ENCODE measurements at places on chromosomes 6 and 20. TPM values are rescaled to one million over a fixed set of nuclear protein-coding genes. Genes with fewer than 3 reads are reported as not detected.

Gene ULBP2
- 21.4 TPM for total RNA-seq

Gene CDH26
- total RNA-seq, result not detected

Gene FAM162B
- total RNA-seq, result 0.44 TPM

Gene CHRNA4
- not detected for total RNA-seq

Gene TRIM26
- total RNA-seq, result 60.5 TPM

Gene SLC32A1
- not detected for total RNA-seq

Gene ADGRB3
- total RNA-seq, result not detected

Gene TRIM10
- total RNA-seq, result not detected

Gene RNGTT
- 16.8 TPM for total RNA-seq

Gene GGTLC1
- not detected for total RNA-seq

Gene WFDC2
- not detected for total RNA-seq

Gene RAB32
- total RNA-seq, result 107 TPM

Gene MCHR2
- not detected for total RNA-seq

Gene ADGRG6
- total RNA-seq, result 48.6 TPM

Gene OPRM1
- not detected for total RNA-seq

Gene SYTL3
- total RNA-seq, result 11.2 TPM

Gene EFCAB8
- total RNA-seq, result not detected

Gene RPS10
- total RNA-seq, result 3,812 TPM

Gene CDC5L
- total RNA-seq, result 22.1 TPM

Gene TUBB2A
- total RNA-seq, result 224 TPM

Gene DHX35
- 8.5 TPM for total RNA-seq

Gene SLC4A11
- total RNA-seq, result 3.1 TPM

Gene IL17A
- not detected for total RNA-seq

Gene FOXC1
- total RNA-seq, result 10.5 TPM

Gene CENPQ
- 16.7 TPM for total RNA-seq

Gene KIF13A
- total RNA-seq, result 83.4 TPM

Gene RBBP8NL
- not detected for total RNA-seq

Gene MAFB
- total RNA-seq, result 0.79 TPM

Gene SOX4
- 46.5 TPM for total RNA-seq

Gene HMGCLL1
- total RNA-seq, result not detected

Gene ZSCAN16
- total RNA-seq, result 3.4 TPM

Gene BPIFB4
- total RNA-seq, result not detected

Gene PNRC1
- 44.6 TPM for total RNA-seq

Gene PPIL6
- total RNA-seq, result not detected

Gene EYS
- total RNA-seq, result not detected

Gene IRF4
- total RNA-seq, result not detected

Gene HLA-DQB2
- not detected for total RNA-seq

Gene MOCS1
- 5.8 TPM for total RNA-seq

Gene SLPI
- not detected for total RNA-seq

All from mammary microvascular endothelial cell (primary cell).